Right ventricle myocardium superior (tissue), 1 donor: ENCODE measurements at places on chromosomes 5 and 9.

- DNase-seq: no peak
These were observed 18.5 kb downstream of the MATR3 start for GRCh38 chr5:139312075-139312474.

DNA sequence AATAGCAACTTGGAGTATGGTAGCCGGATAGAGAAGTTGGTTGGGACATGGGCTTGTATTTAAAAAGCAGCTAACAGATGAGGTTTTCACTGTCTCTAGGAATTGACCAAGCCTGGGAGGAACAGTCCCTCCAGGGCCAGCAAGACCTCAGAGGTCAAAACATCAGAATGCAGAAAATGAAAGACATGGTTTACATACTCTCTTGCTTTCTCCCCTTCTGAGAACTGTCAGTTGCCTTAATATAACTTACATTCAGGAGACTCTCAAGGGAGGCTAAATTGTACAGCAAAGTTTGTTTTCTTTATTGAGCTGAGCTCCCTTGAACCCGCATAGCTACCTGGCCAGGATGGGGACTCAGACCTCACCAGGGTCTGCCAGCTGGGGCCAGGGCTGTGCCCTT, 179.3 kb downstream of the GAS1 start:
- no peak for DNase-seq

DNA sequence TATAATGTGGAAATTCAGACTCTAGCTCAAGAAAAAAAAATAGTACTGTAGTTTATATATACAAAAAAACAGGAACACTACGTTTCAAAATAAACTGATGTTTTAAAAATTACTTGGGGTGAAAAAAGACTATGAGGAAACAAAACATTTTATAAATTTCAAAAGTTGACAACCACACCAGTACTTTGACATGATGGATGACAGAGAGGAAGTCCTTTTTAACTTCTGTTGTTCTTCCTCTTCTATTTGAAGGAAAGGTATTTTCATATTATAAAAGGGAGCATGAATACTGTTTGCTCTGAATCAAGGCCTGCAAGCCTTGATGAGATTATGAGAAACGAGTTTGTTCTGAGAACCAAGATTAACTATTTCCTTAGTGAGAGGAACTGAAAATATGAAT, 456.9 kb downstream of the TAF11L14 start:
- DNase-seq: no peak

- no peak for DNase-seq
These were observed 26.0 kb upstream of the EPB41L4B start for GRCh38 chr9:109346904-109347303.

- DNase-seq: no peak
These were observed 226.6 kb downstream of the MLLT3 start for GRCh38 chr9:20395651-20396050.

DNA sequence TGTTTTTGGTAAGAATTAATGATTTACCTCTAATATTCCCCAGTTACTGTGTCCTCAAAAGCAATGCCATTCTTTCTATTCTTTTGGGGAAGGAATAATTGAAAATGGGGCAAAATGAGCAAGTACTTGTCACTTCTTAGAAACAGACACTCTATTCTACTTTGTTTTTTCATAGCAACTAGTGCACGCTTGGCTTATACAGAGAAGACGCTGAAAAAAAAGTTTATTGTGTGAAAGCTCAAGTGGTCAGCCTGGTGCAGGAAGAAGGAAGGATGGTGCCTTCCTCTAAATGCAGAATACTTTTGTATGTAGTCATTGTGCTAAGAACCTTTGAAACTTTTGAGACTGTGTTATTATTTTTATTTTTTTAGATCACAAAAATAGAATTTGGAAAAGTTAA, 29.6 kb downstream of the ANKDD1B start:
- no peak for DNase-seq

DNA sequence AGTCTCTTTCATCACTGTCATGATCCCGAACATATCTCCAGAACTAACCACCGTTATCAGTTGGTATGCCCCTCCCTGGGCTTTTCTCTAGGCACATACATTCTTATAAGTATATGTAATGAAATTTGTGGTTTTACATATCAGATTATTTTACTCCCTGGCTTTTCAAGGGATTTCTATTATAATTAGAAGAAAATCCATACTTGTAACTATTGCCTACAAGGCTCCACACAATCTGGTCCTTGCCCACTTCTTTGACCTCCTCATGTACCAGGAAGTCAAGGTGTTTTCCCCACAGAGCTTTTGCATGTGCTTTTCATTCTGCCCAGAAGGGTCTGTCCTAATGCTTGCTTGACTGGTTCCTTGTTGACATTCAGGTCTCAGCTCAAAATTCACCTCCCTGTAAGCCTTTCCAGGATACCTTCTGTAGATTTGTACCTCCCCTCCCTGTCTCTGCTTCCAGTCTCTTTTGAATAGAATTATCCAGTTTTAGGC, 33.6 kb upstream of the HSD17B4 start:
- no peak for DNase-seq
